ENCODE measurements at places on chromosomes 3 and 15. TPM values are rescaled to one million over a fixed set of nuclear protein-coding genes. Genes with fewer than 3 reads are reported as not detected.
A peak's percentile ranks its signal among the peaks of the same experiment; 100 is the strongest.

Gene HYAL1
- total RNA-seq, result 0.28 TPM

Gene ECE2
- not detected for total RNA-seq

Gene CCR8
- total RNA-seq, result 5.7 TPM

Gene MESD
- 27.1 TPM for total RNA-seq

Gene CDAN1
- total RNA-seq, result 29.7 TPM

Gene BTBD1
- 62.7 TPM for total RNA-seq

Gene FBXO40
- not detected for total RNA-seq

Gene ZPLD1
- total RNA-seq, result not detected

Gene TERC
- total RNA-seq, result not detected

Gene MST1R
- 1.5 TPM for total RNA-seq

Gene SLC28A1
- not detected for total RNA-seq

Gene ZIC4
- total RNA-seq, result not detected

Gene DNAJA4
- 75.9 TPM for total RNA-seq

- no peak for DNase-seq
Measured at GRCh38 chr3:95613993-95614392, 1200.4 kb upstream of the EPHA6 start.

DNA sequence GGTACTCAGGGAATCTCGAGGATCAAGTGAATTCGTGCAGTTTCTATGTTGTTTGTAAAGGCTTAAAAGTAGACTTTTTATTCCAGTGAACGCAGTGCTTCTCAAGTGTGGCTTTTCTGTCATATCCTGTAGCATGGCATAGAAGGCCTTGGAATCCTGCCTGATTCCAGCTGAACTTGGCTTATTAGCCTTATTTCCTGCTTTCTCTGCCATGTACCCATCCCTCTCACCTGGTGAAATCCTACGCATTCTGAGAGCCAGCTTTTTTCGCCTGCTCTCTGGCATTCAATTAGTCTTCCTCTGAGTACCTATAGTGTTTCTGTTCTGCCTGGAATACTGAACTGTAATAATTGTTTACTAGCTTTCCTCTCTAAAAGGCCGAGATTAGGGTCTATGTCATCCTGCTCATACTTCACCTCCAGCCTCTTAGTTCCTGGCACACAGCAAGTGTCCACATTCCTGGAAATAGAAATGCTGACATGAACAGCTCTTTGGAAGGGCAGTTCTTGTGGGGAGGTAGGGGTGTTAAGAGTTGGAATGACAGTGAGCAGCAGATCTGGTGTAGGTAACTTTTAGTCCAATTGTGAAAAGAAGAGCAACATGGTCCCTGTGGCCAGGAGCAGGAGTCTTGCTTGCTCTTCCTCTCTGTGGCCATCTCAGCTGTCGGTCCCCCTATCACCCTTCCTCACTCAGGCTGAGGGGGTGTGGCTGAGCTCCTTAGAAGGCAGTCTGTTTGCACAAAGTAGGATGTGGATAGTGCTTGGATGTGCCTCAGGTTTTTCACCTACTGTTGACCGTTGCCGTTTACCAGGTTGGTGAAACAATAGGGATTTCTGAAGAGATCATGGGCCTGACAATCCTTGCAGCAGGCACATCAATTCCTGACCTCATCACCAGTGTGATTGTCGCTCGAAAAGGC is 30.4 kb downstream of the SLC24A1 start:
- DNase-seq, result no peak

DNA sequence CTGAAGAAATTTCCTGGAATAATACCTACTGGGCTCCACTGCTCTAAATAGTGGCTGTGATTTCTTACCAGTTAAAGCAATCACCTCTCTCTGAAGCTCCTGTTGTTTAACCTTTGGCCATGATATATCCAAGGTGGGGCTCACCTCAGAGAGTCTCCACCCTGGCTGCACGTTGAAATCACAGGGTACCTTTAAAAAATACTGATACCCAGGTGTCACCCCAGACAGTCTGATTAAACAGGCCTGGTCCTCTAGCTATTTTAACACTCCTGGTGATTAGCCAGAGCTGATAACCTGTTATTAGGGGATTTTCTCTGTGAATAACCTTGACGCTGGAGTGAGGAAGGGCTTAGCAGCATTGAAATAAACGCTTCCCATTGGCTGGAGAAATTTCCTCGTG is 22.3 kb upstream of the ZBTB38 start:
- no peak for DNase-seq

- DNase-seq, result peak; percentile 84
Measured at GRCh38 chr15:59255680-59256336, 49.2 kb downstream of the LDHAL6B start.

DNA sequence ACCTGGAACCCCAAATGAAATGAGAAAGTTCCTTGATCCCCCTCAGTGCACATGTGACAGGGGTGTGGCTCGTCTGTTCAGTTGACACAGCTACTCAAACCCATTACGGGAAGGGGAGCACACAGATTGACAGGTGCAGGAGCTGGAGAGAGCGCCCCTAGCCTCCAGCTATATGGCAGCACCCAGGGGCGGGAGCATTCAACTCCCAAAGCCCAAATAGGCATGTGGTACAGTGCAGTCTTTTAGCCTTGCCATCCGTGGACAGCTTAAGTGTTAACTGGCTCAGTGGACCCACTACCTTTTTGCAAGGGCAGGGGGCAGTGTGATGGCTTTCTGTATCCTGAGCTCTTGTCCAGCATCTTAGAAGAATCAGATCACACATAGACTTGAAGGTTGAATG is 1374.2 kb upstream of the ALCAM start:
- DNase-seq, result no peak

DNA sequence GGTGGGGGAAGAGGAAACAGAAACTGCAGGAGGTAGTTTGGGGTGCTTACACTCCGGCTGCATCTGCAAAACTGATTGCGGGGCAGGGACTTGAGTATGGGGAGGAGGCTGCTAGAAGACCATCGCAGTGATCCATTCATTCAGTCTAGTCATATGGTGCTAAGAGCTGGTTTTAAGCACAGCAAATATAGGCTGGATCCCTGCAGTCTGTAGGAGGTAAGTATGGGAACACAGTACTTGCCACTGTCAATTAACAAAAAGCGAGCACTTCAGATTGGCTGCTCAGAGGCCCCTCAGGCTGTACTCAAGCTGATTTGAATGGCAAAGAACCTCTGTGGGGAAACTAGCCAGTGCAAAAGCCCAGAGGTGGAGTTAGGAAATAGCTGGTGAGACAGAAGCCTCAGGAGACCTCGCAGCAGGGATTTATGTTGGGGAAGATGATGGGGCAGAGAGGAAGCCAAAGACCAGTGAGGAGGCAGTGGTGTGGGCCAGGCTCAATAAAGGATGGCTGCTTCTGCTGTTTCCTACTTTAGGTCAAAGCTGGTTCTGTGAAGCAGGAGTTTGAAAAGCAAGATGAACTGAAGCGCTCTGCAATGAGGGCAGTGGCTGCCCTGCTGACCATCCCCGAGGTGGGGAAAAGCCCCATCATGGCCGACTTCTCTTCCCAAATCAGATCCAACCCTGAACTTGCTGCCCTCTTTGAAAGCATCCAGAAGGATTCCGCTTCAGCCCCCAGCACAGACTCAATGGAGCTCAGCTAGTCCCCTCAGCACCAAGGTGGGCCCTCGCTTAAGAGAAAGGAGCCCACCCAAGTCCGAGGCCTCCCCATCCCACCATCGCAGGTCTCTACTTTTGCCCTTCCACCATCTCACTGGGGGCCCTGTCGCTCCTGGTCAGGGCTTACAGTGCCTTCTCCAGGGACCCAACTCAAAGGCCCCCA is 7.9 kb downstream of the RPL32 start:
- no peak for DNase-seq

GRCh38 chr15:40040770-40041169 is 1.8 kb upstream of the SRP14 start:
- DNase-seq, result no peak

DNA sequence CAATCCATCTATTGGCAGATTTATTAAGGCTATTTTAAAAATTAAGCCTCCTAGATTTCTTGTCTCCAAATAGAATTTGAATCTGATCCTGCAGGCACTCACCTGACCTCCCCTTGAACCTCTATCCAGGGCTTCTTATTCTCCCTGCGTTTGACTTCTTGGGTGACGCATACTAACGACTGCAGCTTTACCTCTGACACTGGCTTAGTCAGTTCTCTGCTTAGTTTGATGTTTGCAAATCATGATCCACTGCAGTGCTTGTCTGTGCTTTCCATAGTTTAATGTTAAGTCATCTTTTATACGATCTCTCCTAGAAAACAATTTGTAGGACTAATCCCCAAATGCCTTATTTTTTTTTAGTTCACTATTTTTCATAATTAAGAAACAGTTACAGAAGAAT is 233.1 kb downstream of the ROBO1 start:
- no peak for DNase-seq

DNA sequence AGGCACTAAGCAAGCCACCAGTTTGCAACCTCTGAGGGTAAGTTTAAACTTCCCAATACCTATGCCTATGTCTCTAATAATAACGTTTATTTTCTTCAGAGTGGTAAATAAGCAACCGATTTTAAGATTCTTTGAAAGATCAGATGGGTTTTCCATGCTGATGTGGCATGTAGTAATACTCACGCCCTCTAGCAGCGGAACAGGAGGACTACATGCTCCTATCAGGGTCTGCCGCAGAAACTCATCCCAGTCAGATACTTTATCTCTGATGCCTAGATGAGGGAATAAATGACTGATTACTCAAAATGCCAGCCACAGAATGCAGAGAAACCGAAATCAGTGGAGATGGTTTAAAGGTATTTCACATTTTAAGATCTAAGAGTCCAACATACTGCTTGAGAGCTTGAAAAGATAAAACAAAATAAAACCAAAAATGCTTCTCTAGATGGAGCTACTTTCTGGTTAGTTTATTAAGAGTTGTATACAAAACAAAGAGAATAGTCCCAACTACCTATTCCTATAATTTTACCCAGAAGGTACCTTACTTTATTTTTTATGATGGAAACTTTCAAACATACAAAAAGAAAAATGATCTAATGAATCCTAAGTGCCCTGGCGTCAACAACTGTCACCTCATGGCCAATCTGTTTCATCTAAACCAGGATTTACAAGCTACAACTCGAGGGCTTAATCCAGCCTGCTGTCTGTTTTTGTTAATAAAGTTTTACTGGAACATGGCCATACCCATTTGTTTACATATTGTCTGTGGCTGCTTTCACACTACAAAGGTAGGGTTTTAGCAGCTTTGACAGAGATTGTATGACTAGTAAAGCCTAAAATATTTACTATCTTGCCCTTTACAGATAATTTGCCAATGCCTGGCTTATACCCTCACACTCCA is 37.5 kb upstream of the STIMATE start:
- peak; percentile 84 for DNase-seq

GRCh38 chr3:133830071-133830470 is 24.5 kb downstream of the SRPRB start:
- DNase-seq, result no peak

GRCh38 chr3:153171918-153172317 is 9.9 kb downstream of the RAP2B start:
- no peak for DNase-seq

DNA sequence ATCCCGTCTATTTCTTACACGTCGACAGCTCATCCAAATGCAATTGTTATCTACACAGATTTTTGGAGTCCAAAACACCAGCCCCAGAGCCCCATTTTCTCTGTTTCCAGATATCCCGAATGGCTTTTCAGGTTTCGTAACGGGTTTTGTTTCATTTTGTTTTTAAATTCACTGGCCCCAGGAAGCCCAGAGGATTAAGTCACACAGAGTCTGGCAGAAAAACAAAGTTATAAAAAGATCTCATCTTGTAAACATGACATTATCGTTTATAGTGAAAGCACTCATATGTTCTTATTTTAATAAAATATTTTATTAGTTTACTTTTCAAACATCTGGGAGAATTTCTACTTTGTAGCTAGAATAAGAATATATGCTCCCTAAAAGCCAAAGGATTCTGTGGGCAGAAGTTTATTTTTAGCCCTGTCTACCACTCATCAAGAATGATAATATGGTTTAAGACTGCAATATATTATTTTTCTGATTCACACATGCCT is 149.3 kb upstream of the SLC2A2 start:
- DNase-seq, result no peak

- DNase-seq, result no peak
Measured at GRCh38 chr15:70056091-70056680, 41.5 kb downstream of the TLE3 start.

- DNase-seq, result no peak
Measured at GRCh38 chr3:195096053-195096452, 174.9 kb downstream of the XXYLT1 start.

DNA sequence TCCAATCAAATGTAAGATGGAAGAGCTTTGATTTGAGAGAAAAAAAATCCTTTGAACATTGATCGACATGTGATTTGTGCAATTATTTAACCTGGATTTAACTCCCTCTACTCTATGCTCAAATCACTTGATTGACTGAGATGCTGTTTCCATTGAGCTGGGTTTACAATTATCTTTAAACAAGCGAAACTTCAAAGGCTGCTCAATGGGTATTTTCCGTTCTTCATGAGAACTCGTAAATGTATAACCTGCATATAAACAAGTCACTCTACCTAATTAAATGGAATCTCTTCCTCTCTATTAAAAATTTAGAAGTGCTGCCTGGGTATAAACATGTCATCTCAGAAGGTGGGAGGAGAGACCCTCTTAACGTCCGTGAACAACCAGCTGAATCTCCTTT is 71.9 kb downstream of the ANXA2 start:
- no peak for DNase-seq

GRCh38 chr3:42660898-42661297 is 7.4 kb downstream of the ZBTB47 start:
- no peak for DNase-seq

GRCh38 chr3:189446959-189447560 is 184.1 kb upstream of the TP63 start:
- no peak for DNase-seq

GRCh38 chr3:178083906-178084866 is 452.1 kb upstream of the KCNMB2 start:
- DNase-seq, result no peak

DNA sequence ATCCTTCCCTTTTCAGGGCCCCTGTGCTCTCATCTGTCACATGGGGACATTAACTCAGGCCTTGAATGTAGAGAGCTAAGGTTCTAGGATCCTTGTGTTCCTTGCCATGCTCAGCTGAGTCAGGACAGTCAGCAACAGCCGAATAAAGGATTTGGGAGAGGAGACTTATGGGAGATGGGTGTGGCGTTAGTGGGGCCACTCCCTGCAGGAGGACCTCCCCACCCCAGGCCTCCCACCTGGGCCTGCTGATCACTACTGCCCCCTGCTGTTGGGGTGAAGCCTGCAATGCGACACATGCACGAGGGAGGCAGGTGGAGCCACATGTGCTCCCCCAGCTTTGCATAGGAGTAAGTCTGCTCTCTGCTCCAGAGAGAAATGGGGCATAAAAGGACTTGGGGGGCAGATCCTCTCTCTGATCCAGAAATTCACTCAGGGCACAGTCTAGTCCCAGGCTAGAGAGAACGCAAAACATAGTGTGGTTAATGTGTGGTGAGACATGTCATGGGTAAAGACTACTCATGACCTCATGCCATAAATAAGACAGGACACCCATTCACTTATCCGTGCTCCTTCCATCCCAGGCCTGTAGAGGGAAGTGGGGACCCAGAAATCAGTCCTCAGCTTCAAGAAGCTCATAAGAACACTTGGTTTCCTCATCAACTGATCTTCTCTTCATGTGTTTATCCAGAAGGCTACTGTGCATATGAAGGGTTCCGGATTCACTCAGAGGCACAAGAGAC is 19.4 kb downstream of the RBP1 start:
- peak; percentile 67 for DNase-seq

Data from activated CD4-positive, alpha-beta T cell treated with anti-CD3 and anti-CD28 coated beads, Interleukin-2, amount 10 ng/mL, durations not matched to agents 24 days and 14 days (primary cell).